ENCODE measurements at places on chromosomes 2 and 18.

DNA sequence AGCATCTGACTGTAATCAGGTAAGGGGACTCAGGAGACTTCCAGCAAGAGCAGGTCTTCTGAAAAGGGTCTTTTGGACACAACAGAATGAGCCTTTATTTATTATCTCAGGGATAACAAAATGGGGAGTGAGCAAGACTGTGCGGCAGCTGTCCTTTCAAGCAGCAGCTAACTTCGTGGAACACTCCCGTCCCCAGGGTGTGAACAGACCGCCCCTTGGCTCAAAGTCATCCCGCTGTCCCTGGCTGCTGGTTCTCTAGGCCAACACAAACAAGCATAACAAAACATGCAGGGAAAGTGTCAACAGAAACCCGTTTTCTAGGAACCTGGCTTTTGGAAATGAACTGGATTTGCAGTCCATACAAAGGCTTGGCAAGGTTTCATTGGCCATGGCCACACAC, 787.9 kb upstream of the FANCL start:
- no peak for DNase-seq

DNA sequence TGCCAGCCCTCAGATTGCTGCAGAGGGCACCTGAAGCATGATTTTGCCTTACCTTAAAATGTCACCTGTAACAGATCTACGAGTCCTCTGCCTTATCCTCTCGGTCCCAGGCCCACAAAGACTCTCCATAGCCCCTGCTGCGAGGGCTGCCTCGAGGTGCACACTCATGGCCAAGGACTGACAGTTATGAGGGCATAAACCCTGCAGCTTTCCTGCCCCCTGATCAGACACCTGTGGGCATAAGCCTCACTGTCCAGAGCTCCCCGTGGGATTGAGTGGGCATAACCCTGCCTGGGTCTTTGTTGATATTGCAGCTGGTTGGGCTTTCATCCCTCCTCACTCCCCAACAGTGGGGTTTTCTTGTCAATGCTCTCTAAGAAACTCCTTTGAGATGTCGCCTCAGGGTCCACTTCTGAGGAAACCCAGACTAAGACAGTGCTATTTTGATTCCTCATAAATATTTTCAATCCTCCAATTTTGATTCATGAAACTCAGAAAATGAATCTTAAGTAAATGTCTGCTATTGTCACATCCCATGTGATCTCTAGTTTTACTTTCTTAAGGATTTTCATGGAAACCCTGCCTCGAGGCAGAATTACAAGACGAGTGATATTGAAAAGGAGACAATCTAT, 108.5 kb upstream of the NCK2 start:
- no peak for DNase-seq

- no peak for DNase-seq
Measured at GRCh38 chr18:28786926-28787325, 610.0 kb upstream of the CDH2 start.

DNA sequence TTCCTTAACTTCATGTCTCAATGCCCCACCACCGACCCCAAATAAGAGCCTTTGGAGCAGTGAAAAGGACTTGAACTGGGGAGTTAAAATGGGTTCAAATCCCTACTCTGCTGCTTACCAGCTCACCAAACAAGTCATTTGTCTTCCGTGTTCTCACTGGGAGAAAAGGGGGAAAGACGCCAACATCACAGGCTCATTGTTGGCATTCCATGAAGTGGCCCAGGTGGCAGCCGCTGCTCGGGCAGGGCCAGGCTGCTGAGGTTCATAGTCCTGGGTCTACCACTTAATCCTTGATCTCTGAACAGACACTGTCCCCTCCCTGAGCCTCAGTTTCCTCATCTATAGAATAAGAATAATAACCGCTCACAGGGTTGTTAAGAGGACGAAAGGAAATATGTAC, 103.0 kb downstream of the APOB start:
- DNase-seq: no peak

DNA sequence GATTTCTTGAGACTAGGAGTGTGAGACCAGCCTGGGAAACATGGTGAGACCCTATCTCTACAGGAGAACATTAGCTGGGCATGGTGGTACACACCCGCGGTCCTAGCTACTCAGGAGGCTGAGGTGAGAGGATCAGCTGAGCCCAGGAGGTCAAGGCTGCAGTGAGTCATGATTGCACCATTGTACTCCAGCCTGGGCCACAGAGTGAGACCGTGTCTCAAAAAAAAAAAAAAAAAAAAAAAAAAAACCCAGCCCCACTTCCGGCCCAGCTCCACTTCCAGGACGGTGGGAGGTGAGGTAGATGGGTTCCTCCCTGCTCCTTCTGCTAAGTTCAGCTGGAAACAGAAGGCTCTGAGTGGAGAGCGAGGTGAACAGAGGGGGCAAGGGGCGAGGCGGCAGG, 41.4 kb upstream of the NFATC1 start:
- no peak for DNase-seq

GRCh38 chr2:221529177-221529942, 42.7 kb downstream of the EPHA4 start:
- peak; percentile 33 for DNase-seq

GRCh38 chr2:236991874-236992273, 93.8 kb upstream of the COPS8 start:
- DNase-seq: no peak

DNA sequence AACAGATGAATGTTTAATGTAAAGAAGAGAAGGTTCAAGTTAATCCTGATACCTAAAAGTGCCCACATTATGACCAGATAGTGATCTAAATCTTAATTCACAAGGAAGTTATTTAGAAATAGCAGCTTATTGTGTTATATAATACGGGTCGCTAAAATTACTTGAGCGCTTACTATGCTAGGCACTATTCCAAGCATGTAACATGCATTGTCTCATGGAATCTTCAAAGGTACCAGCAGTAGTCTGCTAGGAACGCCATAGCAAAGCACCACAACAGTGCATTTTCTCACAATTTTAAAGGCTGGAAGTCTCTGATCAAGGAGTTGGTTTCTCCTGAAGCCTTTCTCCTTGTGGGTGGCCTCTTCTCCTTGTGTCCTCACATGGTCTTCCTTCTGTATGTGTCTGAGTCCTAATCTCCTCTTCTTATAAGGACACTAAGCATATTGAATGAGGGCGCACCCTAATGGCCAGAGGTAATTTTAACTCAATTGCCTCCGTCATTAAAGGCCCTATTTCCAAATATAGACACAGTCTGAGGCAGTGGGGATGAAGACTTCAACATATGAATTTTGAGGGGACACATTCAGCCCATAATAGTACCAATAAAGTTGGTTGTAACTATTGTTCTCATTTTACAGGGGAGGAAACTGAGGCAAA, 118.4 kb downstream of the LRRC30 start:
- DNase-seq: no peak

DNA sequence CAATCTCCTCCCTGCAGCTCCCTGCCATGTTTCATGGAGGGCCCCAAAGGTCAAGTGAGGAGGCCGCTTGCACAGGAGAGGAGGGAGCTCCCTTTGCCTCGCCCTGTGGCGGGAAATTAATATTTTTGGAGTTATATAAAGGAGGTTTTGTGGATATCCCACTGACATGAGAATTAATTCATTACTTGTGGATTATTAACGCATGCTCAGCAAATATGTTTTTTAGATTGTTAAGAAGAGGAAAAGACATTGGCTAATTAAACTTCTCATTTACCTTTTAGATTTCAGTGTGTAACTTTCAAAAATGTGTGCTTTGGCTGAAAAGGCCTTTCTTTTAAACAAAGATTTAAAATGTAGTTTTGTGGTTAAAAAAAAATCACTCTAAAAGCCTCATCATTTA, 474.0 kb downstream of the SOCS6 start:
- DNase-seq: no peak

DNA sequence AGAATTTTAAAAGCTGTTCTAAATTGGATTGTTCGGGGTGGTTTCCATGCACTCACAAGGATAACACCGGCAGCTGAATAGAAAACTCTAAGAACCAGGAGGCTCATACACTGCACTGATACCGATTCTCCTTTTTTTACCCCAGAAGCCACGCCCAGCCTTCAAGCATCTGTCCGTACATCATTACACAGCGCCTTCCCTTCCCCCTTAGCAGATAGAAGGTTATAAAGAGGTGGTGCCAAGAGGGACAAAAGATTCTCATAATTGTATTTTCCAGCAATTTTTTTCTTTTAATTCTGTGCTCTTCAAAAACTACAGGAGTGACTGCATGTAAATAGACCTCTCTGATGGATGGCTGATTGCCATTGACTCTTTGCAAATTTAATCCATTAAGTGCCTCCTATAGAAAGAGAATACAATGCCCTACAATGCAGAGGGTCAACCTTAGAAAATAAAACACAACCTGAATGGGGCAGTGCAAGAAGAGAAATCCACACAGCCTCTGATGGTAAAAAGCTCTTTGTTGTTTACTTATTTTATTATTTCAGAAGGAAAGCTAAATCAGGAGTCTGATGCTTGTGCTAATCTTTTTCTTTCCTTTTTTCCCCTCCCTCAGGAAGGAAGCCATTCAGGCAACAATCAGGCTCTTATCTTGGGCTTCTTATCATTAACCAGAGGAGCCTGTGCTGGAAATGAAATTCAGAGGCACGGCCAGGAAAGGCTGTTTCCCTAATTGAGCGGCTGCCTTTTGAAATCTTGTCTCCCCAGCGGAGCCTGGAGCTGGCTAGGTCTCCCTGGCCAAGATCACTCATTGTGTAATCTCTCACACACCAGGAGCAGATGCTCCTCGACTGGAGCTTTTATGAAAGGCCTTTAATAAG, 198.9 kb upstream of the NABP1 start:
- DNase-seq: peak; percentile 9

GRCh38 chr2:121754851-121755236, 607 bp upstream of the TSN start:
- DNase-seq: no peak

- no peak for DNase-seq
Measured at GRCh38 chr2:45745231-45745630, 93.8 kb downstream of the PRKCE start.

DNA sequence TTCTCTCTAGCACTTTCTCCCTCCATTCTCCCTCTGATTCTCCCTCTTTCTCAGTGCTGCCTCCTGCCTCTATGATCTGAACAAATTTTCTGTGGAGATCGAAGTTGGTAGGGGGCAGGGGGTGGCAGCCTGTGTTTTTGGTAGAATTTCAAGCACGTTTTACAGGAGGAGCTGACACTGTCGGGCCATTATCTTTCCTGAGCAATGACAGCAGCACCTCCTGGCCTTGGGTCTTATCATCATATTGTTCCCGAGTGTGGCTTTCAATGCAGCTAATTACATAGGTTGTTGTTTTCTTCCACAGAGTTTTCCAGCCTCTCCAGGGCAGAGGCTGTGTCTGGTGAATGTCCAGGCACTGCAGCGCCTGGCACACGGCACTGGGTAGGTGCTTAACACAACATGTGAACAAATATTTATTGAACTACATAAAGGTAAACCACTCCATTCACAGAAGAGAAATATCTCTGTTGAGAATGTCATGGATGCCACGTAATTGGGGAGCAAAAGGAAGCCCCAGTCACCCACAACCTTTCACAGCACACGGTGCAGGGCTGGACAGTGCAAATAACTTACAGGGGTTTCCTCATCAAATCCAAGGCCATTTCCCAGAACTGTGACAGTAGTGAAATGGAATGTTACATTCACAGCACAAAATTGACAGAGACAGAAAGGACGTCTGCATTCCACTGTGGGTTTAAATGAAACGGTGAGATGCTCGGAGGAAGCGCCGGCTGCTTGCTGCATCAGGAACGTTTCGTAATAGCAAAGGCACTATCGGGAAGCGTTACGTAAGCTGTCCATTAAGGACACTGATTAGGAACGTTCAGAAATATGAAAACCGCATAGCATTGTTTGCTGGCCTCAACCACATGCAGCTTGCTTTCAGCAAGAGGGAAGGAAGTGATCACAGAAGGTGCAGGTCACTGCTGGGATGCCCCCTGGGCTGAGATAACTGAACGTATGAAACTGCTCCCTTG, 6.5 kb upstream of the KCNG2 start:
- peak; percentile 77 for DNase-seq

GRCh38 chr2:68318914-68319397, 793 bp downstream of the CNRIP1 start:
- DNase-seq: no peak

GRCh38 chr2:129620411-129620810, 359.1 kb upstream of the RAB6C start:
- no peak for DNase-seq

DNA sequence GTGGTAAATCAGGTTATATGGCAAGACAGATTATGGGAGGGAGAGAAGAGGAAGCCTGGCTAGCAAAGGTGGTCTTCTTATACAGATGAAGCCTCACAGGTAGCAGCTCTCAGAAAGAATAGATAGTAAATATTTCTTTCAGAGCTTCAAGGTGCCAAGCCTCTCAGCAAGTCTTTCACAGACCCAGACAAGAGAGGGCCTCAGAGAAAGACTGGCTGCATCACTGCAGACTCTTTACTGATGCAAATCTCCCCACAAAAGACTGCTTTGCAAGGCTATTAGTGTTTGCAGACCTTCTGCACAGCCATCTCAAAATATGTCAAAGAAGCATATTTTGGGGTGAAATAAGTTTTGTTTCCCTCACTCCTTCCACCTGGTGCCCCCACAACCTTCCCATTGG, 372.4 kb upstream of the RND3 start:
- DNase-seq: no peak

DNA sequence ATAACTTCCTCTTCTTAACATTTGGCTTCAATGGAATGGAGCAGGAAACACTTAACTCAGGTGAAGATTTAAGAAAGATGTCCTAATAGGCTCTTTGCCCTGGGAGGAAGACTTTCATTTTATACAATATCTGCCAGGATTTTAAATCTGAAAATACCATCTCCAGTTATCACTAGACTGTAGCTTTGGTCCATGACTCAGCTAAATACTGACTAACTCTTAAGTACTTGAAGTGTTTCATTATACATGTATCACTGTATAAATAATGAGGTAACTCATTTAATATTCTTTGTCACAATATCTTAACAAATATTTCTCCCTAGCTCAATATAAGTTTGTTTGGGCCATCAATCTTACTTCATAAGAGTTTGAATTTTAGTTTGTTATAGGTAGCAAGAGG, 34.7 kb downstream of the RBKS start:
- no peak for DNase-seq

Measured in lung microvascular endothelial cell (primary cell).